Stimulated activated CD4-positive, alpha-beta T cell treated with anti-CD3 and anti-CD28 coated beads, Interleukin-15, amount 100 ng/mL, for 48 hours (primary cell): ENCODE measurements at places on chromosomes 1 and 21.
A peak's percentile ranks its signal among the peaks of the same experiment; 100 is the strongest.

GRCh38 chr21:45357436-45358260 is 47.3 kb upstream of the COL18A1 start:
- no peak for DNase-seq

- no peak for DNase-seq
Measured at GRCh38 chr21:33428669-33429068, 25.5 kb downstream of the IFNGR2 start.

- DNase-seq = no peak
Measured at GRCh38 chr21:35697321-35697808, 363.0 kb downstream of the SETD4 start.

DNA sequence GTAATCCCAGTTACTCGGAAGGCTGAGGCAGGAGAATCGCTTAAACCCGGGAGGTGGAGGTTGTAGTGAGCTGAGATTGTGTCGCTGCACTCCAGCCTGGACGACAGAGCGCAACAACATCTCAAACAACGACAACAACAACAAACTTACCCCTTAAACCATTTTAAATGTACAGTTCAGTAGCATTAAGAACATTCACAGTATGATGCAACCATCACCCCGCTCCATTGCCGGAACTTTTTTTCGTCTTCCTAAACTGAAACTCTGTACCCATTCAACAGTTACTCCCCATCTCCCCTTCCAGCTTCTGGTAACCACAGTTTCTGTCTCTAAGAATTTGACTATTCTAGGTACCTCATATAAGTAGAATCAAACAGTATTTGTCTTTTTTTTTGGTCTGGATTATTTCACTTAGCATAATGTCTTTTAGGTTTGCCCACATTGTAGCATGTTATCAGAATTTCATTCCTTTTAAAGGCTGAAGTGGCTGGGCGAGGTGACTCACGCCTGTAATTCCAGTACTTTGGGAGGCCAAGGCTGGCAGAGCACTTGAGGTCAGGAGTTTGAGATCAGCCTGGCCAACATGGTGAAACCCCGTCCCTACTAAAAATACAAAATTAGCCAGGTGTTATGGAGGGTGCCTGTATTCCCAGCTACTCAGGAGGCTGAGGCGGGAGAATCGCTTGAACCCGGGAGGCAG is 19.6 kb downstream of the CA6 start:
- DNase-seq = no peak

DNA sequence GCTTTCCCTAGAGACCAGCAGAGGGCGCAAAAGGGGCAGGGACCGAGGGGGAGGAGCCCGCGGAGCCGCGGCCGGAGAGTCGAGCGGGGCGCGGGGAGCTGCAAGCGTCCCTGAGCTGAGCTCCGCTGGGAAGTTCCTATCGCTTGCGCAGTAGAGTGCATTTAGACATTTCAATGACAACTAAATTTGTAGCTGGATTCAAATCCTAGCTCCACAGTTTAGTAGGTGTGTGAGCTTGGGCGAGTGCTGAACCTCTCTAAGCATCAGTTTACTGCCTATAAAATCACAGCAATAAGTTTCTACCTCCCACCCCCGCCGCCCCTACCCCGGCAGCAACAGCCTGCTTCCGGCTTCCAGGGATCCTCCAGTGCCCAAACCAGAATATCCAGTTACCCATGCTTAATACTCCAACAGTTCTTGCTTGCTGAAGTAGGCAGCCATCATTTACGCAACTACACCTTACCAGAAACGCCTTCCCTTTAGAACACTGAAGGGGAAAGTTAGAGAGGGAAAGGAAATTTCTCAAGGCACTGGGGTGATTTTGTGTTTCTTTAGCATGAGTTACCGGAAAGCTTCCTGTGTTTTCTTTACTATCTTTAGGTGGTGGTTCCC is 9.1 kb downstream of the TLR5 start:
- DNase-seq = peak; percentile 64

GRCh38 chr21:31967334-31967733 is 94.5 kb downstream of the HUNK start:
- DNase-seq = no peak

DNA sequence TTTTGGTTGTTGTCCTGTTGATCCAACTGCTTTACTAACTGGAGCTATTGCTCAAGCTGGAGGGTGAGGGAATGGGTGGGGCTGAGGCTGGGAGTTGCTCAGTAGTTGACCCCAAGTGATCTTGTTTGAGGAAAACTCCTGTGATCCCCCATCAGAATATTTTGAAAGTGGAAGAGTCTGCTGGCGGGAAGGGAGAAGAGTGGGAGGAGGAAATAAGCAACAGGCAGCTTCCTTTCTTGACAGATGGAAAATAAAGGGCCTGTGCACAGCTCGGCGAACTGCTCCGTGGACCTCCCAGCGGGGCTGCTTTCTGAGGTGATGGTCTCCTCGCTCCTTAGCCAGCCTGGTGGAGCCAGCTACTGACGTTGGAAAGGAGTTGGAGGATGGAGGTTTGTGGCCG is 199.1 kb upstream of the LMO4 start:
- DNase-seq = no peak

DNA sequence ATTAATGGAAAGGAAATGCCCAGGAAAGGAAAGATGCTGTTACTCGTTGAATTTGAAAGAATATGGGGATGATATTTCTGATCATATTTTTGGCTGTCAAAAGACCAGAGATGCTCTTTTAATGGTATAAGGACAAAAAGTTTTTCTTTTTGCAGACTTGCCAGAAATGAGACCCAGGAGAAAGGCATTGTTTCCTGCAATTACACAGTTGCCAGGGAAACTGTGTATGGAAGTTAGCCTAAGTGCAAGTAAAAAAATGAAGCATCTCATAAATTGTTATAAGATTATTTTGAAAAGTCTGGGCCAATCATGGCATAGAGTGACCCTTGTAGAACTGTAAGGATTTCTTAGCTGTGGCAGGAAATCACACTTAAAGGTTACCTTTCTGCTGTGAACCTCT is 155.7 kb upstream of the BEND5 start:
- DNase-seq = no peak
